ENCODE measurements at places on chromosomes 7 and 10.

DNA sequence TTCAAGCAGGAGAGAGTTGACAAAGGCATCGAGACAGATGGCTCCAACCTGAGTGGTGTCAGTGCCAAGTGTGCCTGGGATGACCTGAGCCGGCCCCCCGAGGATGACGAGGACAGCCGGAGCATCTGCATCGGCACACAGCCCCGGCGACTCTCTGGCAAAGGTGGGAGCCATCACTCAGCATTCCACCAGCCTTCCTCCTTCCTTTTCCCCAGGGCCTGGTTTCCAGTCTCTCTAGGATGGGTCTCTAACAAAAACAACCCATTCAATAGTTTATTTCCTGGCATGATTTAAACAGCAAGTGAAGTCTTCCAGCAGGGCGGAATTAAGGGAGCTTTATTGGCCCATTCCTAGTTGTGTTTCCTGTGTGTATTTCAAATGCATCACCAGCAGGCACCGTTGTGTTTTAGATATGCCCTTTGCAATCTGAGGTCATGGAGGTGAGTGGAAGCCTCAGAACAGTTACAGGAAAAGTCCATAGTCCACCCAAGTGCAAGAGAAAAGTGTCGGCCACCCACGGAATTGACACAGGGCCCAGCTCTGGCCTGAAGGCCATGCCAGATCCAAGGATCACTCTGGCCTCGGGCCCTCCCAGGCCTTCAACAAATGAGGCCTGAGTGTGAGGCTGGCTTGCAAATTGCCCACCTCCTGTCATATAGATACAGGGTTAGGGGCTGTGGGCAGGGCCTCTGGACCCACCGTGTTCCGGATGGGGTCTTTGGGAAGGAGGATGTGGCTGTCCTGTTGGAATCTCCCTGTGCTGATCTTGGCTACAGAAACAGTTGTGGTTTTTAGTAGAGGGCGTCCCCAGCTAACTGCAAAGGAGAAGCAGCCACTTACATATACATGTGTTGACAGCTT is 46.9 kb upstream of the TRIM8 start:
- no peak for DNase-seq

DNA sequence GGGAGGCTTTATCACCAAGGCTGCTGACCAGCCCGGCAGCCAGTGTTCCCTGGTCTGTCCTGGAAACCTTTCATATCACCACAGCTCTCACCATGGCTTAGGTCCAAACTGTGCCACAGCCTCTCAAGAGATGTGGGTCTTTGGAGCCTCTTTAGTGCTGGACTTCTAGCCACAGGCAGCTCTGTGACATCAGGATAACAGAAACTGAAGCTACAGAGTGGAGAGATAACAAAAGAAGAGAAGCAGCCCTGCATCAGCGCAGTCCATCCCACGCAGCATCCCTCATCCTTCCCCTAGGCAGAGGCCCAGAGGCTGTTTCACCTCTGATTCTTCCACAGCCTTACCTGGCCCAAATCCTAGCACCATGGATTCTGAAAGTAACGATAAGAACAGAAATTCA is 187.9 kb upstream of the KMT2E start:
- DNase-seq, result no peak

- DNase-seq, result no peak
These were observed 285.8 kb downstream of the CAMK1D start for GRCh38 chr10:12635127-12635541.

GRCh38 chr7:95099106-95099505 is 191.7 kb downstream of the PPP1R9A start:
- DNase-seq, result no peak

DNA sequence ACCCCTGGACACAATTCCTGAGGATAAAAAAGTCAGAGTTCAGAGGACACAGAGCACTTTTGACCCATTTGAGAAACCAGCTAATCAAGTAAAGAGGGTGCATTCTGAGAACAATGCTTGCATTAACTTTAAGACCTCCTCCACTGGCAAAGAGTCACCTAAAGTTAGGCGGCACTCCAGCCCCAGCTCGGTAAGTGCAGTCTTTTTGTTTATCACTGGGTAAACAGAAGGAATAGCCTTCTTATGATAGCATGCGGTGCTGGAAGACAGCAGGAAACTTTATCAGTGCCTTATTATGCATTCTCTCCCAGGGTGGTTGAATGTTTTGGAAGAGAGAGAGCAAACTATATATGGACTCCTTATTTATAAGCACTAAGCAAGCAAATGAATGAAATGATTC is 130.5 kb downstream of the CDK14 start:
- DNase-seq, result no peak

DNA sequence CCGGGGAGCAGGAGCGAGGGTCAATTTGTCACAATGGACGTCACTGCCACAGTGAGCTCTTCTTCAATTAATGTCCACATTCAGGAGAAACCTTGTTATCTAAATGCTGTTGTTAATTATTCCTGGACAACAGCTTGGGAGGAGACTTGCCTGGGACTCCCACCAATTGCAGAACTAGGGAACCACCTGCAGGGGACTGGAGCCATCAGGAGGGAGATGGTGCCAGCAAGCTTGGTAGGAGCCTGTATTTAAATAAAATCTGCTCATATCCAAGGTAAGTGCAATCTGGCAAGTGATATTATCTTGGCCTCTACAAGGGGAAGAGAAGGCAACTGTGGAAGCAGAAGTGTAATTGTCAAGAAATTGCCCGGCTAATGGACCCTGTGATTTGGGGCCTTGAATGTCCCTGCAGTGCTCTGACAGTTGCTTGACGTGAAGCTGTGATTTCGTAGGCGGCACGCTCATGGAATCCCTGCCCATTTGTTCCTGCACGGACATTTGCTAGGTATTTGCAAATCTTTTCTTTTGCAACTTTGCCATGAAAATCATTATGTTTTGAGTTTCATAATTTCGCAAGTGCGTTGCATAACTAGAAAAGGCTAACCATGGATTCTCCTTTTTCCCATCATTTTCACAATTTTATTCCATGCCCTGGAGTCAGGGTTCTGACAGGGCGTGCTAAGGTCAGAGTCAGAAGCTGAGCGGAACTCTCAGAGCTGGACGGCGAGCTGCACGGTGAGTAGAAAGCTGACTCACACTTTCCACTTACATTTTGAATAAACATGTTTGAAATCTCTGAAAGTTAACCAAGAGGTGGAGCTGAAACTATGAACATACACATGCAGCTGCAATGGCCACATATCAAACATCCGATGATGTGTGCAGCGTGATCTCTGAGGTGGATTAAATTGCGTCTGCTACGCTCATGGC is 84.9 kb upstream of the TCERG1L start:
- DNase-seq, result no peak

- DNase-seq, result no peak
These were observed 445.8 kb downstream of the AUTS2 start for GRCh38 chr7:70044064-70044463.

DNA sequence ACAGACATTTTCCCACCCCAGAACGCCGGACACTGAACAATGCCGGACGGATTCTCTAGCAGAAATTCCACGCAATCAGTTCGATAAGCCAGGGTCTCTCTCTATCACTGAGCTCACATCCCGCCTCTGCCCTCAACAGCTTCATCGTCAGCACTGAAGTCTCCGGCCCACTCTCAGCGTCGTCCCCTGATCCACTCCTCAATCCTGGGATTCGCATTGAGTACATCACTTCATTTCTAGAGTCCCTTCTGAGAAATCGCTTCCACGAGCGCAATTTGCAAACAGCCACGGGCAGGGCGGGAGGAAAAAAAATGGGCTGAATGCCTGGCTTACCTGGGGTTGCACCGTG is 365 bp downstream of the YME1L1 start:
- no peak for DNase-seq

DNA sequence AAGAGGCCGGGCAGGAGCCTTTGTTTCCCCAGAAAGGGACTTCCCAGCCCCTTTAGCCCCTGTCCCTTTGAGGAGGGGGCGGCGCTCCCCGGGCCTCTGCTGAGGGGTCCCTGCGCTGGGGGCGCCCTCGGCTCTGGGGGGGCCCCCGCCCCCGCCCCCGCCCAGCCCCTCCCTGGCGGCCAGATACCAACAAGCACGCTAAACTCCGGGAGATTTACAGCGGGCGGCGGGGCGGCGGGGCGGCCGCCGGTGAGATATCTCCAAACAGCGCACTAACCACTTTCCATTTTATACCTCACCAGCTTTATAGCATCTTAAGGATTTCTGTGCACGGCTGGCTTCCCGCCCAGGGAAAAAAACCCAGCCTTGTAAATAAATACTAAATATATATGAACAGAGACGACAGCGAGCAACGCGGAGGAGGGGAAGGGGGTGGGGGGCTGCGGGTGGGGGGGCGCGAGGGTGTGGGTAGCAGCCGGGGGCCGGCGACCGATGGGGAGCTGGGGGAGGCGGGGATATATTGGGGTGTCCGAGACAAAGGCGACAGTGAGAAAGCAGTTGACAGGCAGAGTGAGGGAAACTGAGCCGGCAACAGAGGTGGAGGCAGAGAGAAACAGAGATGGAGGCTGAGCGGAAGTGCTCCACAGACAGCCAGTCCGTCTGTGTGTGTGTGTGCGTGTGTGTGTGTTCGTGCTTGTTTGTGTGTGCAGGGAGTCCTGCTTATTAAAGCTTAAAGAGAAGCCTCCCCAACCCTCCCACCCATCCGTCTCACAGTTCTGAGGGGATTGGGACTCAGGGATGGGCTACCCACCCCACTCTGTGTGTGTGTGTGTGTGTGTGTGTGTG is 85.8 kb downstream of the HIF1AN start:
- no peak for DNase-seq

DNA sequence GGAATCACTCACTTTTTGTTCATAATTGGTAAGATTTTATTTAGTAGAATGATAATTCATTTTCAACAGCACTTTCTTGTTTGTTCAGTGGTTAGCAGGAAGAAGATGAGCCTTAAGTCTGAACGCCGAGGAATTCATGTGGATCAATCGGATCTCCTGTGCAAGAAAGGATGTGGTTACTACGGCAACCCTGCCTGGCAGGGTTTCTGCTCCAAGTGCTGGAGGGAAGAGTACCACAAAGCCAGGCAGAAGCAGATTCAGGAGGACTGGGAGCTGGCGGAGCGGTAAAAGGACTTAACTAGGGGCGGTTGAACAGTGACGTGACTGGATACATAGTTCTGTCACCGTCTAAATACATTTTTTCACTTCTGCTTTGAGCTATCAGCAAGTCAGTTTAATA is 31.3 kb downstream of the RABGEF1 start:
- no peak for DNase-seq

DNA sequence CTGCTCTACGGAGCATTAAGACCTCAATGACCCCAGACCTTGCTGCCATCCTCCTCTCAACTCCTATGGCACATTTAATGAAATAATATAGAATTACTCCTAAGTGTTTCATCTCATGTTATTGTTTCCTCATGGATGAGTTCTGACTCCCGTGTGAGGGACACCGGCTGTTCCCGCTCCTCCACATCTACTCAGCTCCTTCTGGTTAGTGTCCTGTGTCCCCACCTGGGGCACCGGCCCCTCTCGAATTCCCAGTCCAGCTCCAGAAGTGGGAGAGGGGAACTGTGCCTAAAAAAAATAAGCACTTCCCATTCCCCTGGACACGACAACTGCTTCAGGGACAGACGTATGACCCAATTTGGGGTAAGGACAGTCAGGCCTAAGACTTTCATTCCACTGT is 58.3 kb downstream of the PIP4K2A start:
- no peak for DNase-seq

DNA sequence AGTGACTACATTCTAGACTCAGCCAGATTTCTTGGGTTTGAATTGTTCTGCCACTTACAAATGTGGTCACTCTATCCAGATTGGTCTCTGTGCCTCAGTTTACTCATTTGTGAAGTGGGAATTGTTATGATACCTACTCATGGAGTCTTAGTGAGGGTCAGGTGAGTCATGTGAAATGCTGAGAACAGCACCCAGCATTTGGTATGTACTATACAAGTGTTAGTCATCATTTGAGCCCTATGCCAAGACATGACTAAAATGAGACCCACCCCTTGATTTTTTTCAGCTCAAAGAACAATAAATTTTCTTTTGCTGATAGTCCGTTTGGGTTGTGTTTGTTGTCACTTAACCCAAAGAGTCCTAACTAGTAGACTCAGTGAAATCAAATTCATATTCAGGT is 92.8 kb downstream of the CHN2 start:
- no peak for DNase-seq

- no peak for DNase-seq
These were observed 44.8 kb upstream of the SLC16A12 start for GRCh38 chr10:89580243-89580642.

- DNase-seq, result no peak
These were observed 56.4 kb upstream of the INSYN2A start for GRCh38 chr10:127252818-127253217.

DNA sequence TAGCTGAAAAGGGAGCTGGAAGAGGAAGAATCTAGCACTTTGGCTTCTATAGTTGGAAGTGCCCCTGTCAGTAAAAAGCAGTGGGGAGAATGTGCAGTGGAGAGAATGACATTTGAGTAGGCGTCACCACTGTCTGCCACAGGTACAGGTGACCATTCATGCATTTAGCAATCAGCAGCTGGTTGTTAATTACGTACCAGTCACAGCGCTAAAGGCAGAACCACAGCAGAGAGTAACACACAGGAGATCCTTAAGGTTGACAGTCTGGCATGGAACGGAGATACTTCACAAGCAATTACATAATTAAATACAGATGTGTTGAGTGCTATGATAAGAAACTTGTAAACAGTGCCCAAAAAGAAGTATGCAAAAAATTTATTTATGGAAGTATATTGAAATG is 24.8 kb downstream of the C10orf67 start:
- no peak for DNase-seq

DNA sequence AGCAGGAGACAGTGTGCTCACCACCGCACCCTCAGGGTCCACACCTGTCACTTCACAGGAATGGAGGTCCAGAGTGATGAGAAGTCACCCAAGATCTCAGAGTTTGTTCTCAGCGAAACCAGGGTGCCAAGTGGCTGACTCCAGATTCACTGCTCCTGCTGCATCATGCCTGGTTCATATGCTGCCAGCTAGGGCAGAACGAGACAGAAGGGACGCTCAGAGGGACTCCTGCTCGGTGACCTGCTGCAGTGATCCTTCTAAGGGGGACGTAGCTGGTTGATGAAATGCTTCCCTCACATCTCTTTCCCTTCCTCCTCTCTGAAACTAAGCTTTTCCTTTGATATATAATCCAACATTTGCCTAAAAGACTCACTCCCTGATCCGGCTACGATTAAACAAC is 248.5 kb downstream of the SFMBT2 start:
- DNase-seq, result no peak

DNA sequence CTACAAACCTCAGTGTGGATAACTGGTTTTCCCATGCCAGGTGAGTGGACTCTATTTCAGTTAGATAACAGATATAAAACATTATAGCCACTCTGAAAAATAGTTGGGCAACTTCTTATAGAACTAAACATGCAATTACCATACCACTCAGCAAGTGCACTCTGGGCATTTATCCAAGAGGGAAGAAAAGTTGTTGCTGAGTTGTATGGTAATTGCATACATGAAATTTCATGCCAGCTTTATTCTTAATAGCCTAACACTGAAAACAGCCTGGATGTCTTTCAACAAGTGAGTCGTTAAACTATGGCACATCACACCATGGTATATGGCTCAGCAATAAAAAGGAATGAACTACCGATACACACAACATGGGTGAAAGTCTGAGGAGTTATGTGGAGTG is 10.6 kb upstream of the UPP1 start:
- no peak for DNase-seq

Data from DND-41 (cell line).